ENCODE measurements at places on chromosomes 2 and 18.

DNA sequence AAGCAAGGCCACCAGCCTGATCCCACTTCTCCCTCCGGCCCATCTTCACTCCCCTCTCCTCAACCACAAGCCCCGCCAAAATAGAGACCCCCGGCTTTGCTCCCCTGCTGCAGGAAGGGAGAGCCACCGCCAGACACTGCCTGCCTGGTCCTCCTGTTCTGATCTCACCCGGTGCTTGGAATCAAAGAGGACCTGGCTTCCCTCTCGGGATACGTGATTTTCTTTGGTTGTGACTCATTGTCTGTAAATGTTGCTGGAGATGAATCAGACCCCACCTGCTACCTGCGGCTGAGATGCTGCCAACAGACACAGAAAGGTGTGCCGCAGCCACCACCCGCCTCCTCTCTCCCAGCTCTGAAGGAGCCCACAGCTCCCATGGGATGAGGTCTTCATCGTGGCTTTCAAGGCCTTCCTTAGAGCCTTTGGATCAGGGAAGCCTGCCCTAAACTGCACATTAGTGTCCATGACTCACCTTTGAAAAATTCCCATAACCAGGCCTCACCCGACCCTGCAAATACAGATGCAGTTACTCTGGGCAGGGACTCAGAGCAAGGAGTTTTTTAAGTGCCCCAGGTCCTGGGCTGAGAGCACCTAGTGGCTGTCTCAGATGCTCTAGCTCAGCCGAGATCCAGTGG, 79.4 kb upstream of the ZNF532 start:
- no peaks in the 10 kb centered on the region for H3K36me3 ChIP-seq
- no peaks in the 10 kb centered on the region for H3K27me3 ChIP-seq
- peak overlapping the region; percentile 94 for H3K27ac ChIP-seq
- H3K4me1 ChIP-seq: peaks cover 13% of the 10 kb centered on the region

DNA sequence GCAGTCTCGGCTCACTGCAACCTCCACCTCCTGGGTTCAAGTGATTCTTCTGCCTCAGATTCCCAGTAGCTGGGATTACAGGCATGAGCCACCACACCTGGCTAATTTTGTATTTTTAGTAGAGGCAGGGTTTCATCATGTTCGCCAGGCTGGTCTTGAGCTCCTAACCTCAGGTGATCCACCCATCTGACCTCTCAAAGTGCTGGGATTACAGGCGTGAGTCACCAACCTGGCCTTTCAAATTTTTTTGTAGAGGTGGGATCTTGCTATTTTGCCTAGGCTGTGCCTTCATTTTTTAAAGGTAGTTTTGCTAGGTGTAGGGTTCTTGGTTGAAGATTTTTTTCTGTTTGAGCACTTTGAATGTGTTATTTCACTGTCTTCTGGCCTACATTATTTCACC, 6.2 kb downstream of the HAUS1 start:
- no peak overlapping the region for H3K4me3 ChIP-seq
- H3K27ac ChIP-seq: no peak overlapping the region
- H3K27me3 ChIP-seq: no peaks in the 10 kb centered on the region

- no peak overlapping the region for H3K27ac ChIP-seq
- DNase-seq: no peak
- H3K4me1 ChIP-seq: peaks cover 10% of the 10 kb centered on the region
- H3K27me3 ChIP-seq: no peaks in the 10 kb centered on the region
Measured at GRCh38 chr2:106959975-106960682, 74.2 kb upstream of the ST6GAL2 start.

- no peaks in the 10 kb centered on the region for H3K27me3 ChIP-seq
- no peak for DNase-seq
- no peaks in the 10 kb centered on the region for H3K36me3 ChIP-seq
- H3K4me3 ChIP-seq: no peak overlapping the region
- no peaks in the 10 kb centered on the region for H3K4me1 ChIP-seq
- no peak overlapping the region for H3K27ac ChIP-seq
Measured at GRCh38 chr2:172953970-172954852, 121.4 kb upstream of the MAP3K20 start.

DNA sequence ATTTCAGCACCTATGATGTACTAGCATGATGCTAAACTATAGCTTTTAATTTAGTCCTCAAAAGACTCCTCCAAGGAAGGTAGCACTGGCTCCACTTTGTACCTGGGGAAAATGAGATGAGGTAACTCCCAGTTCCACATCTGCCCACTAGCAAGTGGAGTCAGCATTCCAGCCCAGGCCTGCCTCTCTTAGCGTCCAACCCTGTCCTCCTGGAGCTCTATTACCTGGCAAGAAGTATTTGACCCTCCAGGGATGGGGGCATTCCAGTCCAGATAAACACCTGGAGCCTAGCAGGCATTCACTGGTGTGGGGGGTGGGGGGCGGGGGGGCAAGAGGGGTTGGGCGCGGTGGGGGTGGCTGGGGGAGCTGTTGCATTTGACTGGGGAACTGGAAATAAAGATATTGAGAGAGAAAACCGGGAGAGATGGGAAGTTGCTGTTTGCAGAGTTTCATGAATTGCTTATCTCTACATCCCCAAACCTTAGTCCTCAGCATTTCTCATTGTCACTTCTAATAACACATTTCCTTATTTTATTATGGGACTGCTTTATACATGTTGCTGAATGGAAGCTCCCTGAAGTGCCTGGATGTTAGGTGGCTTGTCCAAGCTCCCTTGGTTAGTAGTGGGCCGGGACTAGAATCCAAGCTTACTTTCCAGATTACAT, 22.0 kb upstream of the FZD5 start:
- H3K27ac ChIP-seq: no peak overlapping the region
- no peaks in the 10 kb centered on the region for H3K36me3 ChIP-seq
- no peak for DNase-seq
- no peaks in the 10 kb centered on the region for H3K27me3 ChIP-seq
- no peak overlapping the region for H3K4me3 ChIP-seq

- no peaks in the 10 kb centered on the region for H3K27me3 ChIP-seq
- no peak overlapping the region for H3K4me3 ChIP-seq
- H3K4me1 ChIP-seq: no peaks in the 10 kb centered on the region
Measured at GRCh38 chr2:239773228-239774141, 251.7 kb downstream of the NDUFA10 start.

DNA sequence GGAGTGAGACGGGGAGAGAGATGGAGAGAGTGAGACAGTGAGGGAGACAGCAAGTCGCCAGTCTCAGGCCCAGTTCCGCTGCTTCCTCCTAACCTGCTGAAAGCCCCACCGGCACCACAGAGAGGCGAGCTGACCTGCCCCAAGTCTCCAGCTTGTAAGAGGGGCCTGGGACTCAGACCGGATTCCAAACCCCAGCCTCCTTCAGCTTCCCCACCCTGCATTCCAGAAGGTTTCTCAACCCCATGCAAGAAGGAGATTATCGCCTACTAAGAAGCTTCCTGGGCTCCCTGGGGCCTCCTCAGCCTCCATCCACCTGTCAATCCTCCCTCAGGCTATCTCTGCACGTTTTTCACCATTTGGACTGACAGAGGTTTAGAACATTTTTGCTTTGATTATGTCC, 173.1 kb upstream of the RAB6C start:
- H3K36me3 ChIP-seq: no peaks in the 10 kb centered on the region
- H3K4me1 ChIP-seq: no peaks in the 10 kb centered on the region
- no peak overlapping the region for H3K4me3 ChIP-seq
- no peak for DNase-seq
- no peak overlapping the region for H3K27ac ChIP-seq
- H3K27me3 ChIP-seq: no peaks in the 10 kb centered on the region

- H3K36me3 ChIP-seq: no peaks in the 10 kb centered on the region
- peak within 1 kb of the TSS; percentile 96 for H3K27ac ChIP-seq
- peak within 1 kb of the TSS; percentile 89 for H3K4me3 ChIP-seq
Measured at GRCh38 chr2:46471-47345, at the start of gene FAM110C. FAM110C (minus strand) TSS chr2:46505; CDS start chr2:46385, 120 bp downstream.

GRCh38 chr18:59358414-59358711, 702 bp downstream of the LMAN1 start:
- peak overlapping the region; percentile 86 for H3K27ac ChIP-seq
- H3K27me3 ChIP-seq: no peaks in the 10 kb centered on the region
- H3K4me3 ChIP-seq: peak overlapping the region; percentile 98
- peaks cover 3% of the 10 kb centered on the region for H3K36me3 ChIP-seq
- DNase-seq: no peak

DNA sequence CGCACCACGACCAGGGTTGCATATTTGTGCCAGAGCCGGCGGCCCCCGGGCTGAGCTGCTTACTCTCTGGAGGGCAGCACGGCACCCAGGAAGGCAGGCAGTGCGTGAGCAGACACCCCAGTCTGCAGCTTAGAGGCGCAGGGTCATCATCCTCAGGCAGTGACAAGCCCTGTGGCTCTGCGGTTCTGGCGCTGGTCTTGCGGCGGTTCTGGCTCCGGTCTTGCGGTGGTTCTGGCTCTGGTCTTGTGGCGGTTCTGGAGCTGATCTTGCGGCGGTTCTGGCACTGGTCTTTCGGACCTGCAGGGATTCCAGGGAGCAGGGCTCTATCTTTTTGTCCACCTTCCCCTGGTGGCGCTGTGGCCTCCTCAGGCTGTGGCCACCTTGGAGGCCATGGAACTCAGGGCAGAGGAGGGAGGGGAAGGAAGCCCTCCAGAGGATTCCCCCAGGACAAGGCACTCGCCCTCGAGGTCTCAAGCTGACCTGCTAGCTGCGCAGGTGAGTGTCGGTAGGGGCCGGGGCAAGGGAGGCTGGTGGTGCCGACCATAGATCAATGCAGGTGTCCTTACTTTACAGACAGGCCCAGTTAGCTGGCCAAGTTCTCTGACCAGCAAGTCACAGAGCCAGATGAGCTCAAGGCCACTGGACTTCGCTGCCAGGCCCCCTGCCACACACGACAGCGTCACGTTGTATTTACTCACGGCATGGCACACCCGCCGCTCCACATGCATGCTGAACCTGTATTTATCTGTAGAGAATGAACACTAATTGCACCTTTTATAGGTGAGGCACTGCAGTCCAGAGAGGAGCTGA, 14.9 kb downstream of the ESPNL start:
- DNase-seq: no peak
- H3K4me3 ChIP-seq: no peak overlapping the region
- no peaks in the 10 kb centered on the region for H3K27me3 ChIP-seq
- H3K27ac ChIP-seq: no peak overlapping the region
- H3K4me1 ChIP-seq: no peaks in the 10 kb centered on the region
- no peaks in the 10 kb centered on the region for H3K36me3 ChIP-seq

DNA sequence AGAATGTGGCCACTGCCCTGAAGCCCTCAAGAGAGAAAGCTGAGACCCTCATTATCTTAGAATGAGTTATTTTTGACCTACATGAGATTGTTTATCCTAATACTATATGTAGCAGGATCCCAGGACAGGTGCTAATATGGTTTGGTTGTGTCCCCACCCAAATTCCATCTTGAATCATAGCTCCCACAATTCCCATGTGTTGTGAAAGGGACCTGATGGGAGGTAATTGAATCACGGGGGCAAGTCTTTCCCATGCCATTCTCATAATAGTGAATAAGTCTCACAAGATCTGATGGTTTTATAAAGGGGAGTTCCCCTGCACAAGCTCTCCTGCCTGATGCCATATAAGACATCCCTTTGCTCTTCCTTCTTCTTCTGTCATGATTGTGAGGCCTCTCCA, 76.8 kb downstream of the CCBE1 start:
- H3K4me1 ChIP-seq: peaks cover 17% of the 10 kb centered on the region
- H3K27me3 ChIP-seq: no peaks in the 10 kb centered on the region
- H3K36me3 ChIP-seq: no peaks in the 10 kb centered on the region
- no peak overlapping the region for H3K27ac ChIP-seq
- no peak overlapping the region for H3K4me3 ChIP-seq

DNA sequence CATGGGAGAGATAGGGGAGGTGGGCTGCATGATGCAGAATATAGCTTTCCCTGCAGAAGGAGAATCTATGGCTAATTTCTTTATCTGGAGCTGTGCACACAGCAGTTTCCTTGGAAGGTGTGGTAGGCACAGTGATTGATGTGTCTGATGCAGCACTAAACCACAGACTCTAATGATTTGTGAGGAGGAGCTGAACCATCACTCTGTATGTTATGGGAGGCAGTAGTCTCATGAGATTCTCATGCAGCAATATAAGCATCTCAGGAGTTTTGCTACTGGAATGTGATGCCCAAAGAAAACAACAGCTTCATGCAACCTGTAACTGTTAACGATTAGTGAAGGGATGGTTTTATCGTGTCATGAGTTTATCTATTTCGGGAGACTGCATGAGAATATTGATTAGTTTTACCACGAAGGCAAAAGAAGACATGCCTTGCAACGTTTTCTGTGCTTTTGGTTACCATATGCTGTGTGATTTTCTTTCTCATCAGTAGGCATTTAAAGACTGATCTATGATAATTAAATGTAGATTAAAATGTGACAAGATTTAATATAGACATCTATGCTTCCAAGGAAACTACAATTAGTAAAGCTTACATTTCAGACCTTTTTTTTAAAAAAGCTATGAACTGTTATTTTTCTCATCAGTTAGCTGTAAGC, 286.8 kb downstream of the ARL6IP6 start:
- H3K27me3 ChIP-seq: no peaks in the 10 kb centered on the region
- no peak overlapping the region for H3K4me3 ChIP-seq
- H3K36me3 ChIP-seq: no peaks in the 10 kb centered on the region
- no peak for DNase-seq

DNA sequence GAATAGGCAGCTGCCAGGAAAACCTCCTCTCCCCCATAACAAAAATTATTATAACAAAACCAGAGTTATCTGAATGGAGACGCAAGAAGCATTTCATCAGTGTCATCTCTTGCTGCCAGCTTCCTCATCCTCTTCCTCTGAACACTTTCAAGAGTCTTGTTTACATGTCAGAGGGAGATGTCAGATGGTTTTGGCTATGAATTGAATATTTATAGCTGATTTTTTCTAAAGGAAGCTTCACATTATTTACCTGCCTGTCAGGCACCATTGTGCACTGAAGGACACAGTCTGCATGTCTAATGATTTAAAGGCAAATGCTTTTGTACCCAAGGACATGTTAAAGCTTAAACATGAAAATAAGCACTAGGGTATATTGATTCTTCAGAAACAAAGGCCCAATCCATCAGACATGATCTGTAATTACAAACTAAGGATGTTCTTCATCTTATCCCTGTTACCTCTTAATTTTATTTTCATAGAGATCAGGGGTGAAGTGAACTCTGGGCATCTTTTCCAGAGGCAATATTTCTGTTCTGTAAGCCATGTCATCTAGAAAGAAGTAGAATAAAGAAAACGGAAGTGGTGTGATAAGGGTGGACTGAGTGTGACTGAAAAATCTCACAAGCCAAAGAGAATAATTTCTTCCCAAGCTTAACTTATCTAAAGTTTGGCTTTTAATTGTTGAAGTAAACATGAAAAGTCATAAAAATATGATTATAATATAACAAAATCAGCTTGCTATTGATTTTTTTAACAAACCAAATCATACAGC, 168.7 kb downstream of the ANKRD44 start:
- H3K27me3 ChIP-seq: no peaks in the 10 kb centered on the region
- no peak for DNase-seq
- H3K4me3 ChIP-seq: no peak overlapping the region
- H3K27ac ChIP-seq: no peak overlapping the region
- peaks cover 7% of the 10 kb centered on the region for H3K4me1 ChIP-seq
- no peaks in the 10 kb centered on the region for H3K36me3 ChIP-seq

DNA sequence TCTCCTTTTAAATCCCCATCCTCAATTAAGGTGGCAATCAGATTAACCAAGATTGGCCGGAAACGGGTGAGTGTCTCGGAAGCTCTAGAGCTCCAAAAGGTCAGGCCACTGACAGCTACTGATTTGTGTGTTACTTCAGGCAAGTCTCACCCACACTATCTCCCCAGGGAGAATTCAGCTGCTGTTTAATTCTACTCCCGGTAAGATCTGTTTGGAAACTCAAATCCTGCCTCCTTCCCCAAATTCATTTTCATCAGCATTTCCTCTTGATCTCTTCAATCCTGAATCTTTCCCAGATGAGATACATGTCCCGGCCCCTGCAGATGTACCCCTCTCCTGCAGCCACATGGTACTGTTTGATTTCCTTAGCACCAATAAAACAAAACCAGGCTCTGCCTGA, 34.9 kb downstream of the EFR3B start:
- no peaks in the 10 kb centered on the region for H3K36me3 ChIP-seq

GRCh38 chr2:172105471-172106107, 2.9 kb upstream of the DLX2 start:
- H3K27me3 ChIP-seq: peaks cover 53% of the 10 kb centered on the region
- peaks cover 41% of the 10 kb centered on the region for H3K4me1 ChIP-seq
- H3K36me3 ChIP-seq: no peaks in the 10 kb centered on the region
- DNase-seq: no peak
